ENCODE measurements at places on chromosomes 11 and 22. TPM values are rescaled to one million over a fixed set of nuclear protein-coding genes. Genes with fewer than 3 reads are reported as not detected.

GAL3ST1 gene
- 27.9 TPM for polyA plus RNA-seq

ASCL2 gene
- 2.8 TPM for polyA plus RNA-seq

IRAG1 gene
- polyA plus RNA-seq = 12.9 TPM

KRTAP5-10 gene
- polyA plus RNA-seq = 0.20 TPM

VSIG2 gene
- polyA plus RNA-seq = 5.2 TPM

LINC01488 gene
- polyA plus RNA-seq = not detected

C22orf31 gene
- 1.2 TPM for polyA plus RNA-seq

HPX gene
- polyA plus RNA-seq = 4.2 TPM

MPZL3 gene
- polyA plus RNA-seq = 6.3 TPM

PACSIN2 gene
- polyA plus RNA-seq = 68.1 TPM

CASP5 gene
- polyA plus RNA-seq = not detected

RHOD gene
- polyA plus RNA-seq = 11.3 TPM

WNT7B gene
- 10.0 TPM for polyA plus RNA-seq

DDB1 gene
- 214 TPM for polyA plus RNA-seq

- DNase-seq = no peak
These were observed 17.0 kb downstream of the NEAT1 start for GRCh38 chr11:65439331-65440181.

DNA sequence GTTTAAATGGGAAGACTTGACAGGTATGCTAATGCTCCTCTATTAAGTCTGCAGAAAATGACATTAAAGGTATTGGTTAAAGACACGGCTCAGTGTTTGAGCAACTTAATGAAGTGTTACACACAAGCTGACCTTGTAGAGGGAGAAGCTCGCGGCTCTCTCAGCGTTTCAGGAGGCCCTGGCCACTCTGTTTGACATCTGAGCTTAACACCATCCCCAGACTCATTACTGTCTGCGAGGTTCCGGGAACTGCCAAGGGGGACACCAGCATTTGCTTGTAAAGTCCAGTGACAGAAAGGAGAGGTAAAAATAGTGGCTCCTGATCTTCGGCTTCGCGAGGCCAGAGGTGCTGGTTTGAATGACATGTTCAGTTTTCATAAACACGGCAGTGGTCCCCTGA, 540.7 kb upstream of the CADM1 start:
- DNase-seq = no peak

- peak; percentile 67 for DNase-seq
These were observed 59.2 kb downstream of the CACNG2 start for GRCh38 chr22:36644333-36644757.

DNA sequence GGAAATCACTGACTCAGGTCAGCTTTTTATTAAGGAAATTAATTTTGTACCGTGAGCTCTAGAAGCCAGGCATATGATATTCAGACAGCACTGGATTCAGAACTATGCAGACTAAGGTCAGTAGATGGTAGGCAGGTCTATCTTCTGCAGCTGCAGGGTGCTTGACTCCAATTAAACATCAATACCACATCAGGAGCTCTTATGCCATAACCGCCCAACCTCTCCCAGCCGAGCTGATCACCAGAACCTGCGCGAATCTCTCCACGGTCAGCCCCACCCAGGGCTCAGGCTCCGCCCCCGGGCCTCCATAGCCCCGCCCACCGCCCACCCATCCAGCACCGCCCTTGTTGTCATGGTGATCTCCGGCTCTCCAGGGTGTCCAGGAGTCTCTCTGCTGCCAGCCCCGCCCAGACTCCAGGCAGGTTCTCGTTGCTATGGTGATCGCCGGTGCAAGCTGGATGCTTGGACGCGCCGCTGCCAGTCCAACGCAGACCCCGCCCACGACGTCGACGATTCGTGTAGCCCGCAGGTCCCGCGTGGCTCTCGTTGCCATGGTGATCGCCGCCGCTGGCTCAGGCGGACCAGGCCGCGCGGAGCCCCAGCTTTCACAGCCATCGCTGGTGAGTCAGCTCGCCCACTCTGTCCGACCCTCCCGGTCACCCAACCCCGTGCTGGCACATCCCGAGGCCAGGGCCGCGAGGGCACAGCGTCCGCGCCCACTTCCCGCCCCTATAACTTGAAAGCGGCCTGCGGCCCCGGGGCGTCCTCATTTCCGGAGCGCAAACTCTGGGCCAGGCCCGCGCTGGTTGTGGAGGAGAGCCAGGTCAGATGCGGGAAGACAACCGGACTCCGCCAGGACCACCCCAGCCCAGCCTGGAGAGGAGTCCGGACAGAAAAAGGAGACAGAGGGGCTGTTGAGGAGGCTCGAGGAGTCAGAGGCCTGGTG, at the start of gene RAB36:
RAB36 (plus strand) TSS at position 546 of the 946 bp plus-strand sequence. CDS start 1,140 bp downstream, outside the sequence.
- DNase-seq = peak; percentile 93

GRCh38 chr11:76768088-76768908, 14.9 kb upstream of the TSKU start:
- no peak for DNase-seq

DNA sequence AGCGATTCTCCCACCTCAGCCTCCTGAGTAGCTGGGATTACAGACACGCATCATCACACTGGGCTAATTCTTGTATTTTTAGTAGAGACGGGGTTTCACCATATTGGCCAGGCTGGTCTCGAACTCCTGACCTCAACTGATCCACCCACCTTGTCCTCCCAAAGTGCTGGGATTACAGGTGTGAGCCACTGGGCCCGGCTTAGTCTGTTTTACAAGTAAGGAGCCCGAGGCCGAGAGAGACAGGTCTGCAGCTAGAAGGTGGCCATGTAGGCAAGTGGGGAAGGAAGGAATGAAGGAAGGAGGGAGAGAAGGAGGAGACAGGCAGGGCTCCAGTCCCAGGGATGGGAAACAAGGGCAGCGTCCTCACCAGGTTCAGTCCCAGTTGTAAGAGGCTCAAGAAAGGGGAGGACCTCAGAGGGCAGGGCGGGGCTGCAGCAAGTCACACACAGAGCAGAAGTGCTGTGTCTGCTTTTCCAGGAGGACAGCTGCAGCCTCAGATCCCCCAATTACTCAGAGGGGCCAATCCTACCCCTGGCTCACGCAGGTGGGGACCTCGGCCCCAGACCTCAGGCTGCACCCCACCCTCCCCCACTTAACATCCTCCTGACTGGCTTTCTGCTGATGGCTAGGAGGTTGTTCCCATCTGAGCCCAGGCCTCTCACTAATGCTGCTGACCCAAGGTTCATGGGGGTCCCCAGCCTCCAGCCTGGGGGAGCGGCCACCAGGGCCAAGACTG, 53.8 kb upstream of the PRR5 start:
- no peak for DNase-seq

DNA sequence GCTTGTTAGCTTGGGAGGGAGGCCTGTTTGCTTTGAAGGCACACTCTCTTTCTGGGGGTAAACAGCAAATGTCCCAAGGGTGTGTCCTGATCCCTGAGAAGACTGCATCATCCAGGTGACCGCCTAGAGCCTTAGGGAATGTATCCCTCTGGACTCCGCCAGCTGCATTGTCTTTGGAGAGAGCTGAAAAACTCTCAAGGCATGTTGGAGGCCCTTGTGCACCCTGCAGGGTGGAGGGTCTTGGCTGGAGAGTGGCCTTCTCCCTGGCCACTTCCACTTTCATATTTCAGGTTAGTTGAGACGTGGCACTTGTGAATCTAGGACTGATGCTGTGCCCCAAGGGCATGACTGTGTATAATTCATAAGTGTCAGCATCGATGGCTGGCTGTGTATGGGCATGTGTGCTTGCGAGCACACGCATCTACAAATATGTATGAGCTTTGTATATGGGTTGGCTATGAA, 70.6 kb downstream of the ZBTB16 start:
- no peak for DNase-seq

- no peak for DNase-seq
These were observed 39.5 kb upstream of the CD44 start for GRCh38 chr11:35099278-35100012.

DNA sequence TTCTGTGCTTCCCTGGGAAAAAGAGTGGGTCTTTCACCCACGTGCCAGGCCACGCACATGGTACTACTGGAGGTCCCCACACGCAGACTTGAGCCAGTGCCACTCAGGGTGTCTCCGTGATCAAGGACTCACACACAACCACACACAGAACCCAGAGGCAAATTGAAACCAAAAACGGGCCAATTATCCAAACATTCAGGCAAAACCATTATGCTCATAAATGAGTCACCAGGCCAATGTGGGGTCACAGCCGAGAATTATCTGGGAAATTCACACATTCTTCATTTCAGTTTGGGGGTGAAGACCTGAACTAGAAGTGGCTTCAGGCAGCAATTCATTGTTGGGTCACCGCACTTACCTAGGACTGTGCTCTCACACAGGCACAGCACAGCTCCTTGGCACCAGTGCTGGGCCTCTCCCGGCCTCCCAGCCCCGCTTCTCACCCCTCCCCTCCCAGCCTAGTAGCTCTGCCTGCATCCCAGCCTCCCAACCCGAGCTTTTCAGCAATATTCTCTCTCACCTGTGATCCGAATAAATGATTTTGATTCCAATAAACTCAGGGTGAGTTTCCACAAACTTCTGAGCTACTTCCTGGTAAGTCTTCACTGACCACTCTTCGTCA, 28.0 kb downstream of the ADA2 start:
- DNase-seq = no peak

DNA sequence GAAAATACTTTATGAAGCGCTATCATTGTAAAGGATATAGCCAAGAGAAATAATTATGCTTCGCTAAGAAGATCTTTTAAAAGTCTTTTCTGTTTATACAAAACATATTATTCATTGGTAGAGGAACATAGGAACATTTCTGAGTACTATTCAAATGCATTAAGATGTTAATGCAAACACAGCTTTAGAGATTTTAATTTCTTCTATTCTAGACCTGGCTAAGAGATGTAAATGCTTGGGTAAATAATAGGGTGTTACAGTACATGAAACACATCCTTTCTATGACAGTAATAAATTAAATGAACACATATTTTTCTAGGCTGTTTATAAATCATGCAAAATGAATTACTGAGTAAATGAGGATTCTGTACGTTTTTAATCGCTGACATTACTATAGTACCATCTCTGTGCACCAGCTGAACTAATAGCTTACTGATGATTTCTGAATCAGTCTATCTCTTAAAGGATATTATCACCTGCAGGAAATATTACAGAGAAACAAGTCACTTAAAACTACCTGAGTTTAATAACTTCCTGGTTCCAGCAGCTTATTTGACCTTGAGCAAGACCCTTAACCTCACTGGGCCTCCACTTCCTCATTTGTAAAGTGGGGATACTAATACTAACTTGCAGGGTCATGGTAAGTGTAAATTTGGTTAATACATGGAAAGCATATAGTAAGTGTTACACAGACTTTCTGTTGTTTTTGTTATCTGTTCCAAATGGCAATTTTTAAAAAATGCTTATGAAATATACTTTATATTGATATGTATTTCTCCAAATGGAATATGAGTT, 344.9 kb downstream of the DYNC2H1 start:
- DNase-seq = no peak

- DNase-seq = no peak
These were observed 53.4 kb downstream of the ARHGAP42 start for GRCh38 chr11:100740440-100740839.

DNA sequence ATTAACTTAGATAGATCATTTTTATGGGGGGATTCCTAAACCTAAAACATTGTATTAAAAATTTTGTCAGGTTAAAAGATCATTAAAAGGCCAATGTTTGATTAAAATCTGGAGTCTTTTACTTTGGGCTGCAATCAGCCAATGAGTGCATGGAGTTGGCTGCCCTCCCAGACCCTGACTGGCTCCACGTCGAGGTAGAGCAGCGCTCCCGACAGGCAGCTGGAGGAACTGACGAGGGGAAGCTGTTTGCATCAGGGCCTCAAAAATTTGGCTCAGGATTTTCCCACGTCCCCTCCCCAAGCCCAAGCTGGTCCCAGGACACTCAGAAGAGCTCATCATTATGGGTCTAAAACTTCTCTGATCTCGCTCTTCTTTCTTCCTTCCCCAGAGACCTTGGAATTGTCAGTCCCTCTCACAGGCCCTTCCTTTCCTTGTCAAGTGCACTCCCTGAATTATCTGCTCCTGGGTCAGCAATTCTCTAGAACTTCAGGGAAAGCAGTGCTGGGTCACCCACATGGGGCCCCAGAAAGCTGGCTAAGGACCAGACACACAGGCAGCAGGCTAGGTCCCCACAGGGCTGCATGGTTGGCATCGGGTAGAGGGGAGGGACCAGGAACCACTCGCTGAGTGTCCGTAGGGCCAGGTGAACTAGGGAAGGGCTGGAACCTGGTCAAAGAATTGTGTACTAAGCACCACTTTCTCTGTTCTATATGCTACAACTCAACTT, 119.6 kb upstream of the IGLL5 start:
- no peak for DNase-seq

DNA sequence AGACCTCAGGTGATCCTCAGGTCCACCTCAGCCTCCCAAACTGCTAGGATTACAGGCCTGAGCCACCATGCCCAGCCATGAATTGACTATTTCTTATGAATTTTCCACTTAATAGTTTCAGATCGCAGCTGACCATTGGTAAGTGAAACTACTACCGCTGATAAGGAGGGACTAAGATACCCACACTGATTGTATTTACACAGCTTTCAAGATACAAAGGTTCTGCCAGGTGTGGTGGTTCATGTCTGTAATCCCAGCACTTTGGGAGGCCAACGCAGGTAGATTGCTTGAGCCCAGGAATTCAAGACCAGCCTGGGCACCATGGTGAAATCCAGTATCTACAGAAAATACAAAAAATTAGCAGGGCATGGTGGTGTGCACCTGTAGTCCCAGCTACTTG, 3.9 kb downstream of the CHEK2 start:
- no peak for DNase-seq

- DNase-seq = no peak
These were observed 11.6 kb downstream of the PHLDB1 start for GRCh38 chr11:118618991-118619375.

GRCh38 chr22:28180804-28181731, 262.0 kb upstream of the PITPNB start:
- no peak for DNase-seq

DNA sequence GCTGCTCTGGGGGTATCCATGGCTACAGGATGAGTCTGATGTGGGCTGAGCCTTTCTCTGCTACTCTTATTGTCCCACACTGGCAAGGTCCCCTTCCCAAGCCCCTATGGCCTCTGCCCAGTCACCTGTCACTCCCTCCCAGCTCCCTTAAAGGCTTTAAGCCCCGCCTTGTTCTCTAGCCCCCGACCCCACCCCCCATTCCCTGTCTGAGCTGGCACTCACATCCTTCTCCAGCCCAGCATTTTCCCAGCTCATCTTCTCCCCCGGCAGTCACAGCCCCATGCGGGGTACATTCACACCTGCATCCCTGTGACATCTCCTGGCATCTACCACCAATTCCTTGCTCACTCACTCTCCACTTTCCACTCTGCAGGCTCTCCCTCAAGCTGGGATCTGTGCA, 4.3 kb downstream of the MTFP1 start:
- DNase-seq = no peak

DNA sequence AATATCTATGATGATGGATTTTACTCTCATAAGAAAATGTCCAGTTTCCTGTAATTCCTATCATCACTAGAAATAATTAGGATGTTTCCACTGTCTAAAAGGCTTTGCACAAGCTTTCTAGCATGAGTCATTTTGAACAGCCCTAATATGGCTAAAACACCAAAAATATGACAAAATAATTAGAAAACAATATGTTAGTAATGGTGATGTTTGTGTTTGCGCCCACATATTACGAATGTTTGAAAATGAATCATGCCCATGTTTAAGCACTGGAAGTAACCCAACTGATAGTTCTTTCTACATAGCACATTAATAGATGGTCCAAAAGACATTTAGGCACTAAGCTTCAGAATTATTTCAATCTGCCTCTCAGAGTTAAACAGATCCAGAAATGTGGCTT, 96.0 kb downstream of the TRPC6 start:
- DNase-seq = no peak

- DNase-seq = no peak
These were observed 42.0 kb upstream of the HORMAD2 start for GRCh38 chr22:30038219-30038618.

- no peak for DNase-seq
These were observed 51.8 kb downstream of the MICAL3 start for GRCh38 chr22:17972385-17973191.

GRCh38 chr22:19663821-19664355, 50.4 kb upstream of the SEPTIN5 start:
- DNase-seq = peak; percentile 41

All from right renal pelvis (tissue), 4 donors.